ENCODE measurements at places on chromosomes 6 and 20.

DNA sequence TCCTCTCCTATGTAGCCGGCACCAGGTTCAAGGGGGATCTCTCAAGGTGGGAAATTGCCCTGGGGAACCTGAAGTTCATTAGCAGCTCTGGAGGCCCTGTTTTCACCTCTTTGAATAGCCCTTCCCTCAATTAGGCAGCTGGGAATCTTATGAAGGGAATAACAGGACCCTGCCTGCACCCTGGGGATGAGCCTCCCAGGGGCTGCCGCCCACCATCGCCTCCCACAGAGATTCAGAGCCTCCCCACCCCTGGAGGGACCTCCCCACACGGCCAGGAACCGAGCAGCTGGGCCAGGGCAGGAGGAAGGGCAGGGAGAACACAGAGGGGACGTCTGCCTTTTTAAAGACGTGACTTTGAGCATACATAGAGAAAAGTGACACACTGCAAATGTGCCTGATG, 4.6 kb upstream of the EEF1A2 start:
- DNase-seq: no peak

DNA sequence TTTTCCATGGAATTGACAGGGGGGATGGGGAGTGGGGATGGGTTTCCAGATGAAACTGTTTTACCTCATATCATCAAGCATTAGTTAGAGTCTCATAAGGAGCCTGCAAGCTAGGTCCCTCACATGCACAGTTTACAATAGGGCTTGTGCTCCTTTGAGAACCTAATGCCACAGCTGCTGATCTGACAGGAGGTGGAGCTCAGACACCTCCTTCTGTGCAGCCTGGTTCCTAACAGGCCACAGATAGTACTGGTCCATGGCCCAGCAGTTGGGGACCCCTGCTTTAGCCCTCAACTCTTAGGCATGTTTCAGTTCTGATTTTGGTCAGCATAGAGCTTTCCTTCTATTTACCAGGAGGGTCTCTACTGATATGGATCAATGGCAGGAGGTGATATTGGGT, 251.6 kb downstream of the LAMA2 start:
- no peak for DNase-seq

- no peak for DNase-seq
Observed at GRCh38 chr6:115882174-115882573, 178.5 kb downstream of the FRK start.

- DNase-seq: no peak
Observed at GRCh38 chr6:5241252-5241651, 19.5 kb downstream of the LYRM4 start.

DNA sequence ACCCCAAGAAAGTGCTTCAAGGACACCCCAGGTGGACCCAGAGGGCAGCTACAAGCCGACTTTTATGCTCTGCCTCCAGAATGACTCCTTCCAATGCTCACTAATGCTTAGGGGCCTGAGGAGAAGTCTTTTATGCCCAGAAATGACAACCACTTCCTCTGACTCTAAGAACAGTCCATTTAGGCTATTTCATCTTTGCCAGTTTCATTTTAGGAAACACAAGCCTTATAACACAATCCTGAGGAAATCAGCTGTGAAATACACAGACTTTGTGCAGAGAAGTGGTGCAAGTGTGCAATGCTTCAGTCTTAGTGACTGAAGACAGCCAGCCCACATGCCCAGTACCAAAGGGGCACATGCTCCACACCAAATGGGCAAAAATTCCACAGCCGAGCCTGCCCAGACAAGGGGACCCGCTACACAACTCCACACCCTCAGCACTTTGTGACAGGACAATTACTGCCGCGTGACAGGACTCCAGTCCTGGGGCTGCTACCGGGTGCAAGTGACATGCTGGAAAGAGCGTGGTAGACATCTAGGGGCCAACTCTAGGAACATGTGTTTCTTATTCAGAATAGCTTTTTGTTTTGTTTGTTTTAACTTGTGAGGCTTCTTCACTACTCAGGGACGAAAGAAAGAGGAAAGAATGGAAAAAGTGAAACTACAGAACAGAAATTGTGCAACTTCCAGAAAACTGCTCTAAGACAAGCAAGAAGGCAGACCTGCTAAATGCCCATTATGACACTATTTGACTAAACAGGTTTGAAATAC, 28.2 kb upstream of the PLAGL1 start:
- no peak for DNase-seq

DNA sequence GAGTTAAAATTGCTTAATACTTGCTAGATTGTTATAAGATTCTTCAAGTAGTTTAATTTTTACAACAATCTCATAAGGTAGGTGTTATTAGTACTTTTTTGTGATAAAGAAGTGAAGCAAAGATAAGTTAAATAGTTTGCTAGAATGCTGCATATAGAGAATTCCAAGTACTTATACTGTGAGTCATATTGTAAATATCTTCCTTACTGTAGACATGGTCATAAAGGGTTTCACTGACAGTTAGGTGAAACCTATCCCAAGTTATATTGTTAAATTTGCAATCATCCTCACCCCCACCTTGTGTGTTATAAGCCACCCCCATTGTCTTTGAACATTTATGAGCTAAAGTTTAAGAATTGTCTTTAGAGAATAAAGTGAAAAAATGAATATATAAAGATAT, 142.0 kb downstream of the FAM83B start:
- DNase-seq: no peak

- no peak for DNase-seq
Observed at GRCh38 chr6:1789092-1789491, 179.4 kb downstream of the FOXC1 start.

- no peak for DNase-seq
Observed at GRCh38 chr6:128570680-128571063, 50.3 kb upstream of the PTPRK start.

DNA sequence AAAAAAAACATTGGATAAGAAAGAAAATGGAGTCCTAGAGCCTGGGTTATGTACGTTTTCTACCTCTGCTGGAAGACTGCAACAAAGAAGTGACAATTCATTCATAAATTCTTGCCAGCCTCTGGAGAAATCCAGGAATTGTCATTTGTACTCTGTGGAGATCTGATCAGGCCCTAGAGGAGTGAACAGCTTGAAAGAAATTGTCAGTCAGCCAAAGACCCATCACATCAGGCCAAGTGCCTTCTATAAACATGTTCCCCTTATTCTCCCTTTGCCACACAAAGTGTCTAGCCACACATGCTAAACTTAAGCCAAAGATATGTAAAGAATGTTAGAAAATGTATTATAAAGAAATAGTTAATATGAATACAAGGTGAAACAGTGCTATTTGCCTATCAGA, 152.4 kb downstream of the ADAT2 start:
- no peak for DNase-seq

- no peak for DNase-seq
Observed at GRCh38 chr6:40312213-40313015, 274.8 kb downstream of the LRFN2 start.

- no peak for DNase-seq
Observed at GRCh38 chr20:60882836-60883235, 369.2 kb upstream of the CDH4 start.

DNA sequence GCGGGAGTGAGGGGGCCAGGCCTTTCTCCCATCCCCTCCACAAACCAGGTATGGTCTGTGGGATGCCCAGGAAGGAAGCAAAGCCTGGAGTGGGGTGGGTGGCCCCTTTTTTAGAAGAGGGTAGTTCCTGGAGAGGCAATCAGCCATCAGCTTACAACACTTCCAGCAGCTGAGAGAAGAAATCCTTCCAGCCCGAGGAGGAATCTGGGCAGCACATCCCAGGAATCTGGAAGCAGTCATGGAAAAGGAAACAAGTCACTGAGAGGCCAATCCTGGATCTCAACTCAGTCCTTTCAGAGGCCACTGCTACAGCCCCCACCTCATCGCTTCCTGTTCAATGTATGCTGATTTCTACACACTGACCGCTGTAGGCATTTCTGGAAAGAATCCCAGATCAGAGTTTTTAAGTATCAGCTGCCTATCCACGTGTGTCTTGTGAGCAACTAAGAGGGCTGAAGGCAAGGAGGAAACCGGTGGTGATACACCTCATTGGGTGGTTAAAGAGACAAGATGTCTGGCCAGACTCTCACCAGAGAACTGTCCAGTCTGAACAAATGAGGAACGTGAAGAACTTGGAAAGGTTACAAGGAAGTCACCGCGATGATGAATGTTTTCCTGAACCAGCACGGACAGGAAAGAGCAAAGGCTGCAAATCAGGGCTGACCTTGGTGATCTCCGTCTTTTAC, 92.9 kb upstream of the SHLD1 start:
- DNase-seq: peak; percentile 64

DNA sequence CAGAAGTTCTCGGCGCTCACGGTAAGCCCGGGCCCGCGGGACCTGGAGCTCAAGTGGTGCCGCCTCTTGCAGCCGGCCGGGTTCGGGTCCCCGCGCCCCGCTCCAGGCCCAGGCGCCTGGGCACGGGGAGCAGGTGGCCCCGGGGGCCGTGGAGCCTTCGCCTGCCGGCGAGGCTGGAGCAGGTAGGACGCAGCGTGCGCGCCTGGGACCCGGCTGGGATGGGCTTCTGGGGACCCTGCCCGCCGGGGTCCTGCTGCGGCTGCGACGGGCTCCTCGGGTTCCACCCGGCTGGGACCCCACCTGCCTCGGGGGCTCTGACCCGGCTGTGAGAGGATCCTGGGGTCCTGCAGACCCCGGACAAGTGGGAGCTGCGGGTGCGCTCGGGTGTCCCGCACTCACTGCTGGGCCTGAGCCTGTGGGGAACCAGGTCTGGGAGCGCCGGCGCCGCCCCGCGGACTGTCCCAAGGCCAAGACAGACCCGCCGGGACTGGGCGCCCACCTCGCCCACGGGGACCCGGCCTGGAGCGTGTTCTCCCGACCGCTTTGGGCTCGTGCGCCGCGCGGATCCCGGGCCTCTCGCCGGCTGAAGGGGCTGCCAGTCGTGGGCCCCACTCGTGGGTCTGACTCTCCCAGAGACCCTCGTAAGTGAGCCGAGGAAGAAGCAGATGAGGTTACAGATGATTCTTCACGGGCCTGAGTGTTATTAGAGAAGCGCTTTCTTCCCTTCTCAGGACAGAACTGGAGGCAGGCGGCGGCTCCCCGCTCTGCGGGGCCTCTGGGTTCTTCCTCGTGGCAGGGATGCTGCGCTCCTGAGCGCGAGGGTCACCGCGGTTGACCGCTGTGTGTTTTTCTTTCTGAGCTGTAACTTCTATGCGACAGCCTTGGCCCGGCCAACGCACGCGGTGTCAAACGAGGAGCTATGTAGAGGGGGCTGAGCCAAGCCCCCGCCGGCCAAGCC, 729 bp downstream of the SMOC2 start:
- DNase-seq: no peak

DNA sequence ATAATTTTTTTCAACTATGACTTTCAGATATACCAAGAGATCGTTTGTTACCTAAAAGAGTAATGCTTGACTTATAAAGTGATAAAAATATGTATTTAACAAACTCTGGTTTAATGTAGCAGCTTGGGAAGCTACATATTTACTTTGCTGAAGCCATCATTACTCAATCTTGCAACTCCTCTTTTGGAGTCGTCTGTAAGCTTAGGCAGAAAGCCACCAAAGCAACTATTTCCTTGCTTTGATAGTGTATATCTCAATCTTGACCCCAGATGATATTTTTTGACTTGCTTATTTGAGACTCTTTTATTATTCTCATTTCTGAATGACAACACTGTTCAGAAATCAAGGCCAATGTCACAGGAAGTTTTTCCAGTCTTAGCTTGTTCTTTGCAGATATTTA, 183.0 kb downstream of the SAMD5 start:
- DNase-seq: no peak

Data from ureter (tissue), 1 donor.